Glutamatergic neuron (in vitro differentiated cells): ENCODE measurements at places on chromosomes 5 and 9.
A peak's percentile ranks its signal among the peaks of the same experiment; 100 is the strongest.

- no peak for DNase-seq
Measured at GRCh38 chr5:38765399-38765861, 80.4 kb upstream of the OSMR start.

GRCh38 chr9:336039-336438 is 121.4 kb downstream of the DOCK8 start:
- DNase-seq = no peak

GRCh38 chr5:24633715-24634325 is 11.0 kb downstream of the CDH10 start:
- DNase-seq = no peak

GRCh38 chr5:72231991-72232703 is 87.9 kb downstream of the MRPS27 start:
- no peak for DNase-seq

- DNase-seq = no peak
Measured at GRCh38 chr5:150352244-150353031, 5.1 kb upstream of the TCOF1 start.

DNA sequence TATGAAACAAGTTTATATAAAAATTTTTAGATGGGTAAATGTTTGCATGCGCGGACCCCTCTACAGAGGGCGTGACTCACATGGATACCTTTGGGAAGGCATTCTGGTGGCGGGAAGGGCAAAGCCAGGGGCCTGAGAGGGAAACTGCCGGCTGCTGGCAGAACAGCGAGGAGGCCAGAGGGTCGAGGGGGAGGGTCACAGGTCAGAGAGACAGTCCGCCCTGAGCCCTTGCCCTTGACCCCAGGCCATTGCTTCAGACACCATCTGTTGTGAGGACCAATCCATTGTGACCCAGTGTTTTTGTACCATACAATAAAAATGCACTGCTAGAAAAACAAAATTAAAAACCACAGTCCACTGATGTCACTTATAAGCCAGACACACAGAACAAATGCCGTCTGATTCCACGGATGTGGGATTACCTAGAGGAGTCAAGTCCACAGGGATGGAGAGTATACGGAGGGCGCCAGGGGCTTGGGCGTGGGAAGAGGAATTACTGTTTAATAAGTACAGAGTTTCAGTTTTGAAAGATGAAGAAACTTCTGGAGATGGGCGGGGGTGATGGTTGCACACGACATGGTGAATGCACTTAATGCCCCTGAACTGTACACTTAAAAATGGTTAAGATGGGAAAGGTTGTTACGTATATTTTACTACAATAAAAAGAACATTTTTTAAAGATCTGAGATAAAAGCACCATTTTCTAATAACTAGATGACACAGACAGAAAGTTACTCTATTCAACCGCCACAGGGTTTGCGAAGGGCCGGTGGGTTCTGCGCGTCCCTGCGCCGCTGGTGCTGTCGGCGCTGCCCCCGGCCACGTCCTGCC is 12.0 kb downstream of the BTNL9 start:
- peak; percentile 66 for DNase-seq

- DNase-seq = no peak
Measured at GRCh38 chr5:66896171-66896570, 300.0 kb downstream of the MAST4 start.

GRCh38 chr9:81077572-81077971 is 611.8 kb downstream of the TLE1 start:
- no peak for DNase-seq

DNA sequence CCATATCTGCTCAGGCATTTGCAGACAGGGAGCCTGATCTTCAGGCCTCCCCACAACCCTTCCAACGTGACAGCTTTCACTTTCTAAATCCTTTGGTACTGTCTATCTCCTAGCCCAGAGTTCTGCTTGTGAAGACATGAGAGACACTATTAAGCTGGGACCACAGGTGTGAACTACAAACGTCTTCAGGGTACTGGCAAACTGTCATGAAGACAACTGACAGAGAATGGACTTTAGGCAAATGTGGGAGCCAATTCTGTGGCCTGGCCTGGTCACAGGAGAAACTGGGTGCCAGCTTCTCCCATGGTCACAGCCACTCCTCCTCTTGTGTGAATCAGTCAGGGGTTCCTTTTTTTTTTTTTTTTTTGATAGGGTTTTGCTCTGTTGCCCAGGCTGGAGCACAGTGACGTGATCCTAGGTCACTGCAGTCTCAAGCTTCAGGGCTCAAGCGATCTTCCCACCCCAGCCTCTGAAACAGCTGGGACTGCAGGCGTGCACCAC is 10.4 kb downstream of the TRIM14 start:
- DNase-seq = no peak

- DNase-seq = peak; percentile 63
Measured at GRCh38 chr9:96344458-96345180, 38.9 kb downstream of the SLC35D2 start.

DNA sequence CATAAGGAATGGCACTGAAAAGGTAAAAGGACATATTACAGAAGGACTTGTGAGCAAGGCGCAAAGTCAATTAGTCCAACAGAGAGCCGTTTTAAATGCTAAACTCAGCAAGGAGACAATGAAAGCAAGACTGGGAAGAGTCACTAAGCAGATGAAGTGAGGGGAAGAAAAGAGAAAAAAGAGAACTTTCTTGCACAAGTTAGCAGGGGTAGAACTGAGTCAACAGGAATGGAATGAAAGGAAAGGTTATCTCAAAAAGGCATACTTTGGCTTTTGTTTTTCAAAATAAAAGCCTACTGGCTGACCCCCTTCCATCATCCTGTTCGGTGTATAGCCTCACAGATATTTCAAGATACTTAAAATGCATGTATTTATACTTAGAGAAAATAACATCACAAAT is 75.0 kb downstream of the NR6A1 start:
- DNase-seq = no peak

- DNase-seq = no peak
Measured at GRCh38 chr5:11273180-11273903, 512.3 kb upstream of the DAP start.

GRCh38 chr9:121268851-121269641 is 1.1 kb downstream of the GSN start:
- no peak for DNase-seq

DNA sequence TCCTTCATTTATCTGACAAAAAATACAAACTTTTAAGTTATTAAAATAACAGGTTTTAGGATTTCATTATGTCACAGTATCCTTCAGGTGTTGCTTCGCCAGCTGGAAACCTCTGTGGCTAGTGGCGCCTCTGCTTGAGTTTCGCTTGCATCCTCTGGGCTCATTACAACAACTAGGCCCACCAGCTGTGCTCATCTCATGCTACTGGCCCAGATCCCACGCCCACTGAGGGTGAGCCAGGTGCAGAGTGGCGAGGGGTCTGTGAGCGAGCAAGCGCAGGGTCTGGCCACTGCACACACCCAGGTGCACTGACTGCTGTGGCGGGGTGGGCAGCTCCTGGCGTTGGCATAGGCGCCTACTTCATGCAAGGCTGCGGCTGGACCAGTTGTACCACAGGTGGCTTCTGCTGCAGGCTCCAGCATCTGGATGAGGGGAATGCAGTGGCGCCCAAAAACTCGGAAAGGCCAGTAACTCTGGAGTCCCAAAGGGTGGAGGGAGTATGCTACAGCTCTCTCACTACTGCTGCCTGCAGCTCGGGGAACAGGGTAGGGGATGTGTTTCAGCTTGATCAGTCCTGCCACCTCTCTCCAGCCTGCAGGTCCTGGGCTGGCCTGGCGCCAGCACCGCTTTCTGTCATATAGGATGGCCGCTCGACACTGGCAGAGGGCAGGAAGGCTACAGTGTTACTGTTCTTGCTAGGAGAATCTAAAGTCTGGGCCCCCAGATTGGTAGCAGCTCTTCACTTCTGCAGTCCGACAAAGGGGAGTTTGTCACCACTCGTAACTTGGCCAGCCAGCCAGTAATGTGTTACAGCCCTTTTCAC is 452.1 kb downstream of the TUSC1 start:
- DNase-seq = no peak

DNA sequence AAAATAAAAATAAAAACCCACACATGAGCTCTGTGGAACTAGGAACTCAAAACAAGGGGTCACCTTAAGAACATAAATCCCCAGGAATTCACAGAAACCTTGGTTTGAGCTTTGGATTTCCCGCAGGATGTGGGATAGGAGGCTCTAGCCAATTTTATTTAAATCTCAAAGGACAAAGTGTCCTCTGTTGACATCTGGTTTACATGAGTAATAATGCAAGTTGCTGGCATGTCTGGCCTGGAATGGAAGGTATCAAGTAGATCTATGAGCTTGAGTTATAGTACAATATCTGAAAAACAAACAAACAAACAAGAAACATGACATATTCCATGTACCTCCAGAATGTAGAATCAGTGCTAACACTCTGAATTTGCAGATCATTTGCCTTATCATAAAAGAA is 94.2 kb upstream of the SLIT3 start:
- no peak for DNase-seq

DNA sequence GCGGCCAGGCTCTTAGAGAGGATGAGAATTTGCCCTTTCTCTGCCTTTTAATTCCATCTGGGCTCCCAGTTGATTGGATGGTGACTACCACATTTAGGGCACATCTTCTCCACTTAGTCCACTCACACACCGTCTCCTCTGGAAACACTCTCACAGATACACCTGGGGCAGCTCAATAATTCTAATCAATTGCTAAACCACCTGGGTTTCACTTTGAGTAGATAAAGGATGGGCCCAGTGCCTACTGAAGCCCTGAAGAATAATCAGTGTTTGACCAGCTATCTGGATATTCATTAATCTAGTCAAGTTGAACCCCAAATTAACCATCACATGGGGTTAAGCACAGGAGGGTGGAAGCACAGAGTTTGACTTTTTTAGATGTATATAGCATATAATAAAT is 19.1 kb downstream of the MAN2A1 start:
- no peak for DNase-seq

- no peak for DNase-seq
Measured at GRCh38 chr5:131109540-131110255, 55.4 kb downstream of the HINT1 start.

GRCh38 chr9:111832449-111832848 is 37.7 kb upstream of the SHOC1 start:
- no peak for DNase-seq

GRCh38 chr5:90916947-90917800 is 358.6 kb downstream of the ADGRV1 start:
- no peak for DNase-seq

DNA sequence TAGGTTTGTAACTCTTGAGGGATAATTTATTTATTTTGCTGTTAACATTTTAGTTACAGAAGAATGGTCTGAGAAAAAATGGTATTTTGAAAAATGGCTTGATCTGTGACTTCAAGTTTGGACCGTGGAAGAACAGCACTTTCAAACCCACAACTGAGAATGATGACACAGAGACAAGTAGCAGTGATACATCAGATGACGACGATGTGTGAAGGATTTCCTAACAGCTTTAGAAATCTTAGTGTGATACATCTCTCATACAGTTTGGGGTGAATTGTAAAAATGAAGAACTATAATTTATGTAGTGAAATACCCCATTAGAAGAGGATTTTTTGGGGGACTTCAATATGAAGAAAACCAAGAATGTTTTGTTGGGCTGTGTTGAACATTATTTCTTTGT is 88.7 kb downstream of the GPBP1 start:
- no peak for DNase-seq

DNA sequence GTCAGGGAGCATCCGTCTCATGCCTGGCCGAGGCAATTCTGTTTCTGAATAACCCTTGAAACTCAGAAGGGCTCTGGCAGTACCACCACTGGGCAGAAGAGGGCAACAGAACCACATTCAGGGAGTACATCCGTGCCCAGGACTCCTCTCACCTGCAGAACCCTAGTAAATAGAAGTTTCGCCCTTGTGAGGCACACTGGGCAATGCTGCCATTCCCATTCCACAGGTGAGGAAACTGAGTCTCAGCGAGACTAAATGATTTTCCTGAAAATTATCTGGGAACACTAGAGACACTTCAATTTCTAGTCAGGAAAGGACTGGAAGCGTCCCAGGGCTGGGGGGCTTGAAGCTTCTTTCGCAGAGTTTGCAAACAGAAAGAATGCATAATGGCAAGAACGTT is 74.7 kb downstream of the FGF1 start:
- peak; percentile 85 for DNase-seq

DNA sequence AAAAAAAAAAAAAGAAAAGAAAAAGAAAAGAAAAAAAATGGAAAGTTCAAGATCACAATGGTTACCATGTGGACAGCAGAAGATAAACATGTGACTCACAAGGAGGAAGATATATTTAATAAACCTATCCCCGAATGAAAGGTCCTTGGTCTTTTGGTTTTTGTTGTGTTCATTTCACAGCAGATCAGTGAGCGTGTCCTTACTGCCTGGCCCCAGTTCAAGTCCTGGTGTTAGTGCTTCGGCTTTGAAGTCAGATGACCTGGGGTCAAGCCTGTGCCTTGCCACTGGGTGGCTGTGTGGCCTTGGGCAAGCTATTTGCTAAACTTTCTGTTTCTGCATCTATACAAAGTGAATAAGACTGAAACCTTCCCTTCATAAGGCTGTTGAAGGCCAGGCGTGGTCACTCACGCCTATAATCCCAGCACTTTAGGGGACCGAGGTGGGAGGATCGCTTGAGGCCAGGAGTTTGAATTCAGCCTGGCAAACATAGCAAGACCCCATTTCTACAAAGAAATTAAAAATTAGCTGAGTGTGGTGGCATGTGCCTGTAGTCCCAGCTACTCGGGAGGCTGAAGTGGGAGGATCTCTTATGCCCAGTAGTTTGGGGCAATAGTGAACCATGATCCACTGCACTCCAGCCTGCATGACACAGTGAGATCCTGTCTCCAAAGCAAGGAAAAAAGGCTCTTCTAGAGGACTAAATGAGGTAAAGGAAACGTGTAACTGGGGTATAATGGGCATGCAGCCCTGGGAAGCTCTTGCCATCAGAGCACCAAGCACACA is 94.5 kb upstream of the SPATA31D4 start:
- DNase-seq = no peak

GRCh38 chr5:140402258-140403074 is 833 bp downstream of the ANKHD1 start:
- DNase-seq = peak; percentile 50

DNA sequence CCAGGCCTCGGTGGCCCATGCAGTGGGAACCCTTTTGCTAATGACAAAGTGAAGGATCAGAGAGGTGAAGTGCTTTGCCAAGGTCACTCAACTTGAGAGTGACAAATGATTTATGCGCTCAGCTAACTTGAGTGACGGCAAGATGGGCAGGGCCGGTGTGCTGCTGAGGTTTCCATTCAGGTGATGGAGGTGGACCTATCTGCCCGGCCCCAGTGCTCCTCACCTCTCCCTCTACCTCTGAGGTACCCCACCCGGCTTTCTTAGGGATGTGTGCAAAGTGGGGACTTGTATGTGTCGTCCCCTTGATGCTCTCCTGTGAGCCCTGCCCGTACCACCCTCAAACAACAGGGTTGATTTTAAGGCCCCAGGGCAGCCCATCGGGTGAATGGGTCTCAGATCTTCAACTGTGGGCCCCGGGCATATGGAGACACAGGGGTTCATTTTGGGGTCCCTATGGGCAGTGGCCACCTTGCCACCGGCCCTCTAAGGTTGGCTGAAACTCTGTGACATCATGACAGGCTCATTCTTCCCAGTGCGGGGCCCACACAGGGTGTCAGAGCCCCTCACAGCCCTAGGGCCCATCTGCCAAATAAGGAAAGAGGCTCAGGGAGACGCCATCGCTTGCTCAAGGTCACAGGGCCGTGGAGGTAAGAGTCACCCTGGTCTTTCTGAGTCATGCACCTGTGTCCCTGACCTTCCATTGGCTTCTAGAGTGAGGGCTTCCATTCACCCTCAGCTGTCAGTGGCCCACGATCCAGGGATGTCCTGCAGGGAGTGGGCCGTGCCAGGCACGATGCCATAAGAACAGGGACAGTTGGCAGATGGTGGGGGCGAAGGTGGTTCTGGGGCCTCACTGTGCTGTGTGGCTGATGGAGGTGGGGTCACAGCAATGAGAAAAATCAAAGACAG is 170.6 kb upstream of the MVB12B start:
- DNase-seq = no peak
